Diencephalon (tissue), 1 donor: ENCODE measurements at places on chromosomes 3 and 15. TPM values are rescaled to one million over a fixed set of nuclear protein-coding genes. Genes with fewer than 3 reads are reported as not detected.

Gene C3orf20
- 0.23 TPM for total RNA-seq

Gene PCLAF
- 7.8 TPM for total RNA-seq

Gene MESP2
- 0.92 TPM for total RNA-seq

Gene GOLGA8G
- total RNA-seq, result not detected

Gene ZNF80
- total RNA-seq, result 0.23 TPM

Gene NTRK3
- total RNA-seq, result 65.7 TPM

Gene CEP152
- total RNA-seq, result 3.5 TPM

Gene TGFBR2
- total RNA-seq, result 9.9 TPM

Gene TF
- total RNA-seq, result 9.2 TPM

Gene SLC22A13
- total RNA-seq, result 0.69 TPM

Gene MINDY2
- 50.3 TPM for total RNA-seq

Gene IFRD2
- total RNA-seq, result 18.5 TPM

Gene CADPS
- 370 TPM for total RNA-seq

Gene OR5K4
- not detected for total RNA-seq

Gene CXCR6
- total RNA-seq, result not detected

Gene SLC28A2
- not detected for total RNA-seq

Gene CPLX3
- total RNA-seq, result 0.92 TPM

Gene ICE2
- 49.8 TPM for total RNA-seq

Gene GOLGA6B
- total RNA-seq, result not detected

Gene CD200
- total RNA-seq, result 79.1 TPM

Gene ATP8B4
- total RNA-seq, result 11.1 TPM

Gene LRTM1
- not detected for total RNA-seq

Gene RAB27A
- 4.6 TPM for total RNA-seq

Gene PLCB2
- total RNA-seq, result 10.6 TPM

Gene GOLGA8T
- 0.69 TPM for total RNA-seq

Gene LRRN1
- total RNA-seq, result 61.1 TPM

Gene GLDN
- 5.3 TPM for total RNA-seq
